ENCODE measurements at places on chromosomes 7 and 10.

DNA sequence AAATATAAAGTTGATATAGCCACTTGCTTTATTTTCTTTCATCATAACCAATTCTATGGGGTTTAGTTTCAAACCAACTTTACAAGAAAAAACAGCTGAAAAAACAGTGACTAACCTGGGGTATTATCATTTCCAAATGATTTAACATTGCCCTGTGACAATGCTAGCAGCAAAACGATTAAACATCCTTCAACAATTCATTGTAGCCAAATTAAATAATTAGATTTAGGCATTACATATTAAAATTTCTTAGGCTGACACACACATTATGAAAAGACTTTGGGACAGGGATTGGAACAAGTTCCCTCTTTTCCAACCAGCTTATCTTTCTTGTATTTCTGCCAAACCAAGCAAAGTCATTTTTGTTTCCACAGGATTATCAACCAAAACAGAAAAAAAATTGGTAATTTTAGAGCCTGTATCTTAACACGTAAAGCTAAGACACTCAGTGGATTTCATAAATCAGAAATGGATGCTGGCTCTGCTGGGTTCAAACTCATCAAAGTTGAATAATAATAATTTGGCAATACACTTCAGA, 84.0 kb downstream of the SEMA3D start:
- peak; percentile 34 for DNase-seq

GRCh38 chr7:82393076-82393839, 50.3 kb downstream of the CACNA2D1 start:
- no peak for DNase-seq

- no peak for DNase-seq
These were observed 1.5 kb downstream of the PRKAR2B start for GRCh38 chr7:107045980-107046379.

- peak; percentile 99 for DNase-seq
These were observed 3.4 kb downstream of the DNMBP start for GRCh38 chr10:100006243-100006886.

- no peak for DNase-seq
These were observed at the start of gene CLEC5A for GRCh38 chr7:141946796-141947195. Gene CLEC5A, minus strand, starts transcription at chr7:141946974. Its CDS starts 682 bp downstream, at chr7:141946292.
